ENCODE measurements at places on chromosomes 6 and 20. TPM values are rescaled to one million over a fixed set of nuclear protein-coding genes. Genes with fewer than 3 reads are reported as not detected.
A peak's percentile ranks its signal among the peaks of the same experiment; 100 is the strongest.

The ANKRD6 gene
- total RNA-seq, result 3.5 TPM

DNA sequence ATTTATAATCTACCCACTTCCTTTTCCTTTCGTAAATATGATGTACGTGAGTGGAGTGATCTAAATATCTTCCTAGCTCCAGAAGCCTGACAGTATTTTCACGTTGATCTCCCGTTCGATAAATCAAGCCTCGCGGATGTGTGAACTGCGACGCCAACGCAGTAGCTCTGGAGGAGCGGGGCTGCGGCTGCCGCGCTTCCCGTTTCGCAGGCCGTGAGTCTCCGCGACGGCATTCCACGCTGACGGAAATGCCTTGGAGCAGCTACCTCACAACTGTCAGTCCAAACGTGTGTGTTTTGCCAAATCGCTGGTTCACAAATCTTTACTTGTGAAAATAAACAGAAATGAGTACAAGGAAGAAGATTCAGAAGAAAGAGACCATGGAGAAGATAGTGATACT, 41.2 kb downstream of the BTBD3 start:
- H3K27ac ChIP-seq, result no peak overlapping the region
- no peaks in the 10 kb centered on the region for H3K36me3 ChIP-seq
- no peaks in the 10 kb centered on the region for H3K4me1 ChIP-seq
- no peak overlapping the region for H3K4me3 ChIP-seq
- peaks cover 3% of the 10 kb centered on the region for H3K27me3 ChIP-seq
- no peak for DNase-seq

- no peak overlapping the region for H3K27ac ChIP-seq
- DNase-seq, result peak; percentile 91
- peaks cover 86% of the 10 kb centered on the region for H3K27me3 ChIP-seq
- H3K4me1 ChIP-seq, result peaks cover 63% of the 10 kb centered on the region
- H3K36me3 ChIP-seq, result no peaks in the 10 kb centered on the region
These were observed 2.7 kb downstream of the SLC32A1 start for GRCh38 chr20:38726804-38727606.

The ULBP1 gene
- 2.5 TPM for total RNA-seq

DNA sequence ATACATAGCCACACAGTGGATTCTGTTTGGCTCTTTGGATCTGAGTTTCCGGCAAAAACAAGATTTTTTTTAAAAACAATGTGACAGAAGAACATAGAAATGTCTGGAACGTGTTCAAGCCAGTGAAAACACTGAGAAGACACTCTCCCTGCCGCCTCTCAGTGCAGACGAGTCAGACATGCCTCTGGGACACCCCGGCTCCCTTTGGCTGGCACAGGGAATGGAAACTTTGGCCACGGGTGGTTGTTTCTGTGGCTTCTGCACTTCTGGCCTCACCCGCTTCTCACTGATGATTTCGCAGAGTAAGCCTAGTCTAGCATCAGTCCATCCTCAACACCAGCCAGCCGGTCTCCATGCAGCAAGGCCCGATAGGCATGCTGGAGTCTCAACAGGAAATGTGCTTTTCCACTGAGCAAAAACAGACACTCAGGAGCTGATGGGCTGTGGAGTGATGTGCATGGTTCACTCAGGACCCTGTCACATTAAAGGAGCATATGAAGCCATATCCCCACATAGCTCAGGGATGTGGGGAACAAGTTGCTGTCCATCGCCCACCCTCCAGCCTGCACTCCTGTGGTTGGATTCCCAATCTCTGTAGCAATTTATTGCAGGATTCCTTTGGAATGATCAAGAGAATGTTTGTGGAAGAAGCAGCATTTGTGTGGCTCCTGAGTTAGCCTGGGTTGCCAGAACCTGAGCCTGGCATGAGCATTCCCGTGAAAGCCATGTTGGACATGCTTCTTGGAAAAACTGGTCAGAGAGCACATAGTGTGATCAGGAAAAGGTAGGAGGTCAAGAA, 262.0 kb upstream of the RIN2 start:
- no peaks in the 10 kb centered on the region for H3K4me1 ChIP-seq
- no peak overlapping the region for H3K27ac ChIP-seq
- H3K36me3 ChIP-seq, result no peaks in the 10 kb centered on the region
- H3K27me3 ChIP-seq, result no peaks in the 10 kb centered on the region
- no peak overlapping the region for H3K4me3 ChIP-seq
- no peak for DNase-seq

- H3K27me3 ChIP-seq, result peaks cover 1% of the 10 kb centered on the region
- no peak for DNase-seq
- H3K4me1 ChIP-seq, result no peaks in the 10 kb centered on the region
- H3K36me3 ChIP-seq, result no peaks in the 10 kb centered on the region
- no peak overlapping the region for H3K4me3 ChIP-seq
These were observed 131.2 kb downstream of the PLEKHG1 start for GRCh38 chr6:150730801-150731457.

DNA sequence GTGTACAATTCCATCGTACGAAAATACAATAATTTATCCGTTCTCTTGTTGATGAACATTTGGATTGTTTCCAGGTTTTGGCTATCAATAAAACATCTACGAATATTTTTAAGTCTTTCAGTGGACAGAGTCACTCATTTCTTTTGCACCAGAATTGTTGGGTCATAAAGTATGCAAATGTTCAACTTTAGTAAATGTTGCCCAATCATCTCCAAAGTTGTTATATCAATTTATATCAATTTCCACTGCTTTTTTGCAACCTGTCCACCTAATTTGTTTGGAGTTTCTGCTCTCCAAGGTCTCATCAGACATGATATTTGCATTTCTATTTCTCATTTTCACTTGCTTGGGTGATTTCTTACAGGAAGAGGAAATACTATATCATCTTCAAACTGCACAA, 10.5 kb downstream of the TMEM239 start:
- no peak overlapping the region for H3K27ac ChIP-seq
- no peaks in the 10 kb centered on the region for H3K36me3 ChIP-seq
- H3K4me3 ChIP-seq, result no peak overlapping the region
- DNase-seq, result no peak
- peaks cover 23% of the 10 kb centered on the region for H3K4me1 ChIP-seq
- peaks cover 12% of the 10 kb centered on the region for H3K27me3 ChIP-seq

DNA sequence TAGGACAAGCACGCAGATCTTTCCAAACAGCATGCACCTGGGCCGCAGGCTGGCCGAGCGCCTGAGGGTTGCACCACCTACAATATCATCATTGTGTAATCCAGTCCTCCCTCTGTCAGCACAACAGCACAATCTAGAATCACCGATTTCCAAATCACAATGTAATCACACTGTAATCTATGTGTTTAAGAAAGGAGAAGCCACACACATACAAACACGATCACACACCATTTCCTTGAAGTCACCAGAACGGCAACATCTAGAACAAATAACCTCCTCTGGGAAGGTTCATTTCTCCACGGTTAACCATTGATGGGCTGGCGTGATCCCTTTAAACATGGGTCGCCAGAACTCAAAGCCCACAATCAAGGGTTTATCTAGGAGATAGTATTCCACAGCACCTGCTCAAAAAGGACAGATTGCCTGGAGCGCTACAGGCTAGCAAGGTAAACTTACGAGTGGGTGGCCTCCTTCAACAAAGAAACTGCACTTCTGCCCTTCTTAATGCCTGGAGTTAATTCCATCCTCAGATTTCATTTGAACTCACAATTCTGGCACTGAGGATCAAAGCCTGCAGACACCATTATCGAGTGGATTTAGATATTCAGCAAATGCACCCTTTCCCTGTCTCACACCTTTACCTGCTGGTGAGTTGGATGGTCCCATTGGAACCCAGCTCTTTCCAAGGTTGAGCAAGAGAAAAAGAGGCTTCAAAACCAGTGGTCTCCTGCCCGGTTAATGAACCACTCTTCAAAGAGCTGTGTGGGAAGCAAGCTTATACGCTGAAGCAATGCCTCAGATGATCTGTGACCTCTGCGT, 83.8 kb upstream of the FOXQ1 start:
- no peak overlapping the region for H3K4me3 ChIP-seq
- no peaks in the 10 kb centered on the region for H3K4me1 ChIP-seq
- peaks cover 6% of the 10 kb centered on the region for H3K27me3 ChIP-seq
- no peaks in the 10 kb centered on the region for H3K36me3 ChIP-seq
- no peak overlapping the region for H3K27ac ChIP-seq
- DNase-seq, result no peak

- no peak overlapping the region for H3K4me3 ChIP-seq
- H3K36me3 ChIP-seq, result no peaks in the 10 kb centered on the region
- DNase-seq, result no peak
These were observed 117.9 kb downstream of the ISM1 start for GRCh38 chr20:13338999-13339411.

The OTOR gene
- not detected for total RNA-seq

The RAD21L1 gene
- 0.18 TPM for total RNA-seq

GRCh38 chr6:89690944-89691324, 52.4 kb upstream of the LYRM2 start:
- H3K4me3 ChIP-seq, result no peak overlapping the region
- peaks cover 3% of the 10 kb centered on the region for H3K4me1 ChIP-seq
- no peaks in the 10 kb centered on the region for H3K27me3 ChIP-seq
- H3K27ac ChIP-seq, result peak overlapping the region; percentile 43
- peaks cover 58% of the 10 kb centered on the region for H3K36me3 ChIP-seq

The FBXO9 gene
- total RNA-seq, result 40.8 TPM

The PRL gene
- 0.52 TPM for total RNA-seq

The TAAR1 gene
- total RNA-seq, result not detected

The CLPSL2 gene
- not detected for total RNA-seq

DNA sequence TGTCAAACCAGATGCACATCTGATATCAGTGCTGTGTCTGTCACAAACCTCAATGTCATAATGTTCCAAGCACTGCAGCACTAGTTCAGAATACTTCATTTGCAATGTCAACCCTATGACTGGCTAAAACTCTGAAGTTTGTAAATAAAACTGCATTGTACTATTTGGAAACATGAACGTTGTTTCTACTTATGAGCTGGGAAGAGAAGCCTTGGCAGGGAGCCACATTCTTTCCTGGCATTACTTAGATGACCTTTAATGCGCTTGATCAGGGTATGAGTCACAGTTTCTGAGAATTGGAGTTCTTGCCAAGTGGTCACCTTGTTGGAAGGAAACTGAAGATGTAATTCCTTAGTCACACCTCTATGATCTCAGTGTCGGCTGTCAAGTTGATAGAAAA, 664.8 kb upstream of the MMS22L start:
- no peak overlapping the region for H3K4me3 ChIP-seq
- H3K27ac ChIP-seq, result no peak overlapping the region
- no peaks in the 10 kb centered on the region for H3K27me3 ChIP-seq
- no peaks in the 10 kb centered on the region for H3K4me1 ChIP-seq
- no peak for DNase-seq
- no peaks in the 10 kb centered on the region for H3K36me3 ChIP-seq

GRCh38 chr6:110067837-110068591, 89.9 kb downstream of the GPR6 start:
- peaks cover 6% of the 10 kb centered on the region for H3K4me1 ChIP-seq
- no peaks in the 10 kb centered on the region for H3K36me3 ChIP-seq
- H3K27ac ChIP-seq, result no peak overlapping the region
- no peak overlapping the region for H3K4me3 ChIP-seq

GRCh38 chr6:135438907-135439535, 58.5 kb downstream of the AHI1 start:
- H3K4me3 ChIP-seq, result no peak overlapping the region
- peaks cover 18% of the 10 kb centered on the region for H3K36me3 ChIP-seq
- DNase-seq, result peak; percentile 7
- H3K4me1 ChIP-seq, result peaks cover 26% of the 10 kb centered on the region

GRCh38 chr6:41163419-41163717, 452 bp upstream of the TREM2 start:
- H3K36me3 ChIP-seq, result no peaks in the 10 kb centered on the region
- no peak overlapping the region for H3K27ac ChIP-seq
- H3K4me1 ChIP-seq, result no peaks in the 10 kb centered on the region
- no peak overlapping the region for H3K4me3 ChIP-seq
- no peak for DNase-seq

DNA sequence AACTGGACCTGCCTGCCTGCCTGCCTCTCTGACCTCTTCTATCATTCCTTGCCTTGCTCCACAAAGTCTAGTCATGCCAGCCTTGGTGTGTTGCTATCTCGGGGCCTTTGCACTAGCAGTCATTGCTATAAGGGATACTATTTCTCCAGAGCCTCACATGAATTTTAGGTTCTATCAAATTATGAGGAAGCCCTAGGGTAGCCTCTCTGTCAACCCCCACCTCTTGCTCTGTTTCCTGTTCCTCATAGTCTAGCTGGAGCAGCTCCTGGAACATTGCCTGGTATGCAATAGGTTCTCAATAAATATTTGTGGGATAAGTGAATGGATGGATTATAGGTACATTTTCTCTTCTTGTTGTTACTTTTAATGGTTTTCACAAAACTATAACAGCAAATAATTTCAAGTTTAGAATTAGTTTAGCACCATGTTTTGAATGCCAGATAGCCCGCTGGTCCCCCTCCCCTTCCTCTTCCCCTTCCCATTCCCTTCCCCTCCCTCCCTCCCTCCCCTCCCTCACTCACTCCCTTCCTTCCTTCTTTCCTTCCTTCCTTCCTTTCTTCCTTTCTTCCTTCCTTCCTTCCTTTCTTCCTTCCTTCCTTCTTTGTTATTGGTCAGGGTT, 46.9 kb upstream of the DTNBP1 start:
- H3K4me1 ChIP-seq, result peaks cover 5% of the 10 kb centered on the region
- no peak overlapping the region for H3K27ac ChIP-seq
- no peak overlapping the region for H3K4me3 ChIP-seq
- H3K36me3 ChIP-seq, result no peaks in the 10 kb centered on the region
- no peak for DNase-seq

DNA sequence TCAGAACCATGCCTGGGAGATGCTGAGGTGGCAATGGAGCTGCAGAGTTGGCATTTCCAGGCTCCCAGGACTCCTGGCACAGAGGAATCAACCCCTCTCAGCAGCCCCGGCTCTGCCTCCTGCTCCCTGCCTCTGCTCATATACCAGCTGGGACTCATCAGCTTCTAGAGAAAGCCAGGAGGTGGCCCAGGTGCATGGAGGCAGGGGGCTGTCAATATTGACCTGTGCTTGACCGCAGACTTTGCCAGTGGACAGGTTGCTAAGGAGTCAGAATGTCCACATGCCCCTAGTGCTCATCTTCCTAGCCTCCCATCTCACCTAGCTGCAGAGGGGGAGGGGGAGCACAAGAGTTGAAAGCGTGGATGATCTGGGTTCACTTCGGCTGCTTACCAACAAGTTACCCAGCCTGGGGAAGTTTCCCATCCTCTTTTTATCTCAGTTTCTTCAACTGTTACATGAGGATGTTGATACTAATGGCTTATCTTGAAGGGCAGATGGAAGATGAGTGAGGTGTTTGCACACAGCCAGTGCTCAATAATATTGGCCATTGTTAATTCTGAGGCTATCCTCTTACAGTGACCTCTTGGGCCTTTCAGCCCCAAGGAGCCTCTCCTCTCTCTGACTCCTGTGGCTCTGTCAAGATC, 9.2 kb upstream of the SCRT2 start:
- H3K4me1 ChIP-seq, result no peaks in the 10 kb centered on the region
- no peak overlapping the region for H3K27ac ChIP-seq
- H3K4me3 ChIP-seq, result no peak overlapping the region
- no peaks in the 10 kb centered on the region for H3K36me3 ChIP-seq
- no peak for DNase-seq
- peaks cover 12% of the 10 kb centered on the region for H3K27me3 ChIP-seq

The UBD gene
- 0.67 TPM for total RNA-seq

Data from activated CD8-positive, alpha-beta T cell treated with anti-CD3 and anti-CD28 coated beads for 36 hours (primary cell).